ENCODE measurements at places on chromosomes 6 and 20.

DNA sequence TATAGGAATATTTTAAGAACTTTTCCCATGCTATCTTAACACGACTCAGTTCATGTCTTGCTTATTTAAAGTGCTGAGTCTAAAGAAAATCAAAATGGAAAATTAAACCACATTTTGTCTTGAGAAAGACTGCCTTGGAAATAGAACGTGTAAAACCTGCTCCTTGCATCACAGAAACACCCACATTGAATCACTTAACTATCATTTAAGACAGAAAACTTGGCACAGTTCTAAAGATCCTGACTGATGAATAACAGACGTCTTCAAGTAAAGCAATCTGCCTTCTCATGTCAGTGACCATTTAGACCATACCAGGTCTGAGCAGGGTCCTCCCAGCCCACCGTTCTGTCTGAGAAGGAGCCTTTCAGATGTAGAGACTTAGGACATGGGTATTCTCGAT, 7.4 kb downstream of the PERP start:
- peak; percentile 68 for DNase-seq

GRCh38 chr6:63862486-63863198, 227.0 kb downstream of the PHF3 start:
- peak; percentile 4 for DNase-seq

- DNase-seq = no peak
Observed at GRCh38 chr6:170083236-170084051, 207.4 kb downstream of the DLL1 start.

- no peak for DNase-seq
Observed at GRCh38 chr20:63132131-63132714, 83.7 kb downstream of the YTHDF1 start.

GRCh38 chr20:49821870-49822331, 9.3 kb downstream of the SLC9A8 start:
- peak; percentile 72 for DNase-seq
